ENCODE measurements at places on chromosomes 1 and 21.

GRCh38 chr1:33410091-33410701 is 20.7 kb downstream of the PHC2 start:
- DNase-seq = no peak

- DNase-seq = no peak
Measured at GRCh38 chr1:85365851-85366250, 89.4 kb upstream of the BCL10 start.

- no peak for DNase-seq
Measured at GRCh38 chr21:15274701-15275485, 210.1 kb upstream of the NRIP1 start.

DNA sequence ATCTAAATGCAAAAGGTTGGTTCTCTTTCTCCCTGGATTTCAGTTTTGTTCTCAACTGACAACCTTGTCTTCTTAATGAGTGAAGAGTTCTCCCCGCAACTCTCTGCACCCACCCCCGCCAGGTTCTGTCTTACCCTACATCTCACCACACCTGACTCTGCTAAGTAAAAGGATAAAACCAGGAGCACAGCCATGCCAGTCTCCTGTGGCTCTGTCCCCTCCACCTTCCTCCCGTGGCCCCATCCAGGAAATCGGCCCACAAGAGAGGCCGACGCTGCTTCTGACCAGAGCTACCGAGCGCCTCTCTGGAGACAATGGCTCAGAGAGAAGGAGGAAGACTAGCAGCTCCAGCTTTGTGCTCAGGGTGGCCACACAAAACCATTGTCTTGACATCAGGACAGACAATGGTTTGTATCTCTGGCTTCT is 72.2 kb downstream of the PLEKHA6 start:
- DNase-seq = no peak

- no peak for DNase-seq
Measured at GRCh38 chr1:72366466-72366865, 84.1 kb upstream of the NEGR1 start.

DNA sequence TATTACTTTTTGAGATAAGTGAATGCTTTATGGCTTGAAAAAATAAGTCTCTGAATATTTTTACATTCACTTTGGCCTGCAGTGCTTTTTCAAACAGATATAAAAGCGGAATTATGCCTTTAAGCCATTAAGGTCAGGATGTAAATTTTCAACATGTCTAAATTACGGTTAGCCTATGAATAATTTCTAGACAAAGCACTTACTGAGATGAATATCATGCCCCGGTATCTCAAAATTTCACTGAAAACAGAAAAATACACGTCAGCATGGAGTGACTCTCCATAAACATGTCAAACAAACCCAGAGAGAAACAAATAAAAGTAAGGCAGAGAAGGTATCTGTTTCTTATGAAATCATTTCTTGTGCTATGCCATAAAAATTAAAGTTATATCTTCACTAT is 853.9 kb downstream of the KCNT2 start:
- DNase-seq = no peak

DNA sequence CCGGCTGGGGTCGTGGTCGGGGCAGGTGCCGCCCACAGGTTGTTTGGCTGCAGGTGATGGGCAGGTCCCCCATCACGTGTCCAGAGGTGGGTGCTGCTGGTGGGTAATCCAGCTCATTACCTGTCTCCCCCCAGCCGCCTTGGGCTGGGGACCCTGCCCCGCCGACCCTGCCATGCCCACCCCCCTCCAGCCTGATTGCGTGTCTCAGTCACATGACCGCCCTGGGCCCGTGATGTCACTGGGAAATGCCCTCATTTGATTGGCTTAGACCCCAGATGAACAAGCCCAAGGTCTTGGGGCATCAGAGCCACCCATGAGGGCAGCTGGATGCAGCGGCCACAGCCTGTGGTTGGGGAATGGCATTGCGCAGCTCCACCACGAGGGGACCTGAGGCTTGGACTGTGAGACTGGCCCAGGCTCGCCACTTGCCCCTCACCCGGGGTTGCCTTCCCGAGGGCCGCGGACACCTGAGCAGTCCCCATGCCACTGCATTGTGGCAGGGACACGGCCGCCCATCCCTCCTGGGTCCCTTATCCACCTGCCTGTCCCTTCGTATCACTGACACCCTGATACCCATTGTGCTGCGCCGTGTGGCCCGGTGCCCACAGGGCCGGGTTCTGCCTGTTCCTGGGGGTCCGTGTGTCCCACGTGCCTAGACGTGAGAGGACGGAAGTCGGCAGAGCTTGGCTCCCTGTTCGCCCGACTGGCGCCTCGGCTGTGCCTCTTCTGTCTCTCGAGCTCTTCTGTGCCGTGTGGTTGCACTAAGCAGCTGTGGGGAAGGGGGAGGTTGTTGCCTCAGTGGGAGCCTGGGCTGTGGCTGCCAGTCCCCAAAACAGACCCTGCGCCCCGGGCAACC is 68.0 kb downstream of the FAAP20 start:
- no peak for DNase-seq

GRCh38 chr1:160739098-160739511 is at the start of gene SLAMF7:
TSS of gene SLAMF7 (plus strand) at chr1:160739247. CDS start at chr1:160739302, 55 bp downstream.
- DNase-seq = no peak

DNA sequence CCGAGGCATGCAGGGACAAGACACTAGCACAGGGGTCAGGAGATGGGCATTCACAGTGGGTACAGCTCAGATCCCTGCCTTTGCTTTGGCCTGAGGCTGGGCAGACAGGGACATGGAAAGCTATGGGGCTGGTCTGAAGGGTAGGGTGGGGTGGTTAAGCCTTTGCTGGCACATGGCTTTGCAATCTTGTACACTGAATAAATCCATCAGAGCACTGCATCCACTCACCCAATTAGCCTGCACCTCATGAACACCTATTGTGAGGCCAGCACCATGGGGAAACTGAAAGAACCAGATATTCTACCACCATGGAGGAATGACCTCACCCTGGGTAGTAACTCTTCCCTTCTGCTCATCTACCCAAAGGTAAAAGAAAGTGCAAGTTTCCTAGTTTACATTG is 199.6 kb upstream of the LMO4 start:
- no peak for DNase-seq

All from activated CD4-positive, alpha-beta T cell treated with anti-CD3 and anti-CD28 coated beads, Interleukin-2, amount 50 U/mL, for 48 hours (primary cell).